ENCODE measurements at places on chromosomes 4 and X. TPM values are rescaled to one million over a fixed set of nuclear protein-coding genes. Genes with fewer than 3 reads are reported as not detected.

The CTAG1B gene
- polyA plus RNA-seq: not detected

The POU4F2 gene
- polyA plus RNA-seq: not detected

The ARMCX2 gene
- 78.4 TPM for polyA plus RNA-seq

The TMEM156 gene
- polyA plus RNA-seq: 2.3 TPM

The SSX4B gene
- not detected for polyA plus RNA-seq

GRCh38 chr4:136737066-136737465 is 795.2 kb downstream of the PCDH18 start:
- no peak for DNase-seq

DNA sequence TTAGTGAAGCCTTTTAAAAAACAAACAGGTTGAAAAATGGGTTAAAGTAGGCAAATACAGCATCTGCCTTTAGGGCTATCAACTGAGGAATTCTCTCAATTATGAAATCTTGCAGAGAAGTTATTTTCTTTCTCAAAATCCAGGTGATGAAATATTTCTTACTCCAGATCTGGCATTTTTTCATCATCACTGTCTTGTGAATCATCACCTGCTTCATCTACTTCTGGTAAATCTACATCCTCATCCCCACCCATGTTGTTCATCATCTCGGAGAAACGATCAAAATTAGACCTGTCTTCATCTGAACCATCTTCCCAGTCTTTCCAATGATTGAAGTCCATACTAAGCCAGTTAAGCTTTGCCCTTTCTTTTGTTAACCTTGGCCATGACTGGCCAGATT is 33.3 kb upstream of the HPF1 start:
- no peak for DNase-seq

DNA sequence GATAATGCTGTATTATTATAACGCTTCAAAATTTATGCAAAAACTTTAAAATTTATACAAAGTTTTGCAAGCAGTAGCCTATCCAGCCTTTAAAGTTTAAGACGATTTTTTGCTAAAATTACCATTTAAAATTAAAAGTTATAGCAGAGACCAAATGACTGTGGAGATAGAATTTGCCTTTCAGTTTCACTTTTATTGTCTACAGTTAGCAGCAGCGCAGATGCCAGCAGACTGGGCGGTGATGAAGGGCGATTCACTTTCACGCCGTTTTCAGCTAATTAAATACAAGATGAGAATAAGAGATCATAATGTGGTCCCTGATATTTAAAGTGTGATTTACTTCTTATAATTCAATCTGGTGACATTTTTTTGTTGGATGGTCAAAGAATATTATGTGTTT is 1381.5 kb upstream of the ADGRL3 start:
- DNase-seq: no peak
